Central memory CD8-positive, alpha-beta T cell (primary cell): ENCODE measurements at places on chromosomes 2 and 18.

DNA sequence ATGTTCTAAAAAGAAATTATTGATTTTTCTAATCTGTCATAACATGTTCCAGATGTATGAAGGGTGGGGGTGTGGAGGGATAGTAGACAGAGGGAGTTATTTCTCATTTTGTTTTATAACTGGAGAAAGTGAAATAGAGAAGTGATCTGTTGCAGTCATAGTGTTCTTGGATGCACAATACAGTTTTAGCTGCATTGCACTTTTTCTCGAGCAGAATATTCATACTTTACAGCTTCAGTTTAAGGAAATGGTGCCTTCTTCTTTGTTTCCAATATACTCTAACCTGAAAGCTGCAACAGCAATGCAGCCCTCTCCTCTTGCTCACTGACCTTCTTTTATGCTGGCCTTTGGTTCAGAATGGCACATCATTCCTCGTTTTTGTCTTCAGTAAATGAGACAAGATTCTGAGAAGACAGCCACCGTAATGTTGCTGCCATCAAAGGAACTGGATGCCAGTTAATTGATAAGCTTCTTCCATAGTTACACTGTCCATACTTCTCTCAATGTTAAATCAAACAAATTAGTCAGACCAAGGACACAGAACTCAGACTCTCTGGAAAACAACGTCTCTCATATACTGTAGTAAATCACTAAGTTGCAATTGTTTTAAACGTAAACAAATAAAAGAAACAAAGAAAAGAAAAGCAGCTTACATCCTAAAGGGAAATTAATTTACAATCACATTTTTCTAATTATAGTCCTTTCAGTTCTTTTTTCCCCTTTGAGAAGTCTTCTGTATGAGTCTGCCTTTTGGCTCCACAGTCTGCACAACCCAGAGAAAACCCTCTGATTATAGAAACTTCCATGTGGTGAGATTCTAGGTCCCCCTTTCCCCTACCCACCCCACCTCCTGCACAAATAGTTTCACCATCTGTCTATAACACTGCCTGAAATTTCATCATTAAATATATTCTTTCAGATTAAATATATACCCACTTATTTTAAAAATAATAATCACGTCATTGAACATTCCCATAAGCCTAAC is 97.4 kb upstream of the UGP2 start:
- no peak for DNase-seq

DNA sequence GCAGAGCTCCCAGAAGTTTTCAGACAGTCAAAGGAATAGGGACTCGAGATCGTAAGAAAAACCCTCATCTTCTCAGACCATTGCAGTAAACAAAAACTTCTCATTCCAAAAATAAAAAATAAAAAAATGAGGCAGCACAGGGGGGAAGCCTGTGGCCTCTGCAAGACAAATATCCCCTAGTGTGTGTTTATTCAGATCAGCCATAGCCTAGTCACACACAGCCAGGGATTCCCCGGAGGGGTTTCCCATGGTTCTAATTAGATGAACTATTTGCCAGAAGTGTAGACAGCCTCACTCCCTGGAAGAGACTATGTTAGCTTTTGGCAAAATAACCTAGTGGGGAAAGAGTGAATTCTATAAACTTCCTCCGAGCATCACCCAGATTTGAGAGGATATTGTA is 122.9 kb upstream of the KLF7 start:
- DNase-seq: no peak

DNA sequence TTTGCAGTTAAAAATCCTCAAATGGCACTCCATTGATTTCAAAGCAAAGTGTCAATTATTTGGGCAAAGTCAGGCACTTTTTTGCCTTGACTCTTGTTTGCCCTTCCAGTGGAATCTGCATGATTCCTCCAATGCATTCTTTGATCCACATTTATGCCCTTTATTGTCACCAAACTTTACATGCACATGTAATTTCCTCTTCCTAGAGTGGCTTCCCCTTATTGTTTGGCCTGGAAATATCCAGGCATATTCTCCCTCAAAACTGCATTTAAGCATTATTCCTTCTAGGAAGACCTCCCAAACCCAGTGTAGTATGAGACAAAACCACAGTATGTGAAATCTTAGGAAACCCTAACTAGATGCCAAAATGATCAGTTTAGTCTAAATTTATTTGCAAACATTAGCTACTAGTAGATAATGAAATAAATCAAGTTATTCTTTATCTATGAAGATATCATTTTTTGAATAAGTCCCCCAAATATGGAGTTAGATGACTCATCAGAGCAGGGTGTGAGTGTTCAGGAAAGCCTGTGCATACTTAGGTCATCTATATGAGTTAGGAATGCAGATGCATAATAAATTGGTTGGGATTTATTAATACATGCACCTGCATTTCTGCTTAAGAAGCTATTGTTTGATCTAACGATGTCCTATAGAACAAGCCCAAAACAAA is 433.3 kb upstream of the TCF4 start:
- DNase-seq: no peak

GRCh38 chr18:33495278-33495677 is 54.8 kb upstream of the CCDC178 start:
- DNase-seq: no peak

DNA sequence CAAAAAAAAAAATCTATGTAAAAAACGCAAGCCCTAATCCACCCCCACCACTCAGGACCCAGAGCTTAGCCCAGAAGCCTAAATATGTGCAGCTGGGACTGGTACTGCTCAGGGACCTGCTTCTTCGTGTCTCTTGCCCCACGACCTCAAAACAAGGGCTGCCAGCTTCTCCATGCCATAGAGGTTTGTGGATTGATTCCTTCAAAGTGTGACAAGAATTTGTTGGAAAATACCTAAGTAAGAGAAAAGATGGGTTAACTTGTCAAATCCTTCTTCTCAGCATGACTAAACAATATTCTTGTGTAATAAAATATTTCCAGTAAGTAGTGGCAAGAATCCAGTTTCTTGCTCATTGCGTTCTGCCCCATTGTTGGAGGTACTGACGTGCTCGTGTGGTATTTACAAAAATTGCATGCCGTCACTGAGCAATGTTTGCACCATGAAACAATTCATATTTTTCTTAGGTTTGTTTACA is 825 bp upstream of the SCYGR1 start:
- DNase-seq: no peak

DNA sequence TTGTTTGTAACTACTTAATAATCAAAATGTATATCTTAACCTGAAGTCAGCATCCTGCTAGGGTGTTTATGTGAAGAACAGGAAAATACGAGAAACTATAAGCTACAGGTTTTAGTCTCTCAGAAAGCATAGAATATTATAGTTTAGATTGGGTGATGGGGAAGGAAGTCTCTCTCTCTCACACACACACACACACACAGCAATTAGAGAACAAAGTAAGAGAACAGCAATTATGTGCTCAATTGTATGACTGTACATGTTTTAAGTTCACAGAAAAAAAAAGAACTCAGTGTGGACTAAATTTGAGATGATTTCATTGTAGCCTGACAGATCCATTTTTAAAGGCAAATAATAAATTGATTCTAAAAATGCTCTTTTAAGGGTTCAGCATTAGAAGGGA is 94.3 kb upstream of the ZNF516 start:
- DNase-seq: no peak

GRCh38 chr2:127675331-127676261 is at the start of gene LIMS2:
Gene LIMS2, minus strand, starts transcription at chr2:127675530. Its CDS starts 506 bp downstream, at chr2:127675024.
- no peak for DNase-seq

DNA sequence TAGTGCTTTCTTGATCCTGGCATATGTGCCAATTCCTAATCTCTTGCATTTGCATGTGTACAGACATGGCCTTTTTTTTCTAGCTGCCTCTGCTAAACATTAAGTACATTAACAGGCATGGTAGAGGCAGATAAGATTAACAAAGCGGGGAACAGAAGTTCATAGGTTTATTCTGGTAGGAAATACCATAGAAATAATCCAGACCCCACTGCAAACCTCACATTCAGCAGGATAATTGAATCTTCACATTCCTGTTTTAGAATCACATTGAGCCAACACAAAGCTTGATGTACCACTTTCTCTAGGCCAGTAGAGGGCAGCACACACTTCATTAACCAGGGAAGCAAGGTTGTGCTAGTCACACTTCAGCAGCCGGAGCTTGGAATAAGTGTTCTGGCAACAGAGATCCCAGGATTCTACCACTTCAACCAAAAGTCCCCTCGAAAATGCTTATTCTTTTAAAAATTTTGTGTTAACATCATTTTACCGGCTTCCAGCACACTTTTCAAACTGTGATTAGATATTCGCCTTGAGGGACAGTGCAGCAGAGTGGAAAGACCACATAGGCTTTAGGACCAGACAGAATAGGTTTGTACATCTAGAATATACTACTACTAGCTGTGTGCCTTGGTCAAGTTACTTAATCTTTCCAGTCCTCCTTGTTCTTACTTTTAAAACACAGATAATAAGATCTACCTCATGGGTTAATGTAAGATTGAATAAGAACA is 420.2 kb upstream of the CHST9 start:
- DNase-seq: no peak

GRCh38 chr2:40434731-40435271 is 17.1 kb downstream of the SLC8A1 start:
- DNase-seq: no peak

GRCh38 chr2:77016443-77017354 is 505.5 kb downstream of the LRRTM4 start:
- no peak for DNase-seq

GRCh38 chr2:190979906-190980629 is 33.9 kb downstream of the STAT1 start:
- no peak for DNase-seq

- DNase-seq: no peak
Measured at GRCh38 chr2:102033031-102033749, 41.4 kb downstream of the IL1R2 start.

DNA sequence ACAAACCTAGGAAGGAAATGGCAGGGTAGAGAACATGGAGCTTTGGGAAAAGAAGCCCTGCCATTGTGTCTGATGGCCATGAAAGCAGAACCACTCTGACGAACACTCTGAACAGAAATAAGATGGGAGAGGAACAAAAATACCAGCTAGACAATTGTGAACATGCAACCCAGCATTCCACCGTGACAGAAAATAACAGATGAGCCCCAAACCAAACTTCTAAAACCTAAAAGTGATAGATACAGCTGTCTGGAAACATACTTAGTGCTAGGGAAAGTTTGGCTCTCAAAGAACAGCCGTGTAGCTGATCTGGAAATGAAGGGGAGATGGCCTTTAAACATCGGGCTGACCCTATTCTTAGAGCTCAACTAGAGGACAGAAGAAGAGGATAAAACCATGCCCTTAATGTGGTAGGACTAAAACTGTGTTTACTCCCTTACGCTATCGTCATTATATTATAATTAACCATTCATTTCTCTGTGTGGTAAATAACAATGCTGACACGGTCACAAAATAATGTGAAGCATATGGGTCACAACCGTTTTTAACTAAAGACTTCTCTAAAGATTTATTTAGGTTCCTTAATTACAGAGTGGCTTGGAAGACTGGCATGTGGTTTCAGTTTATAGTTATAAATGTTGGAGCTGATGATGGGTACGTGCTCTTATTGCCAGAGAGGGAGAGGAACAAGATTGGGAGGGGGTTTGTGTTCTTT is 80.6 kb downstream of the MYO1B start:
- DNase-seq: no peak

GRCh38 chr2:136135921-136136906 is 18.3 kb upstream of the CXCR4 start:
- DNase-seq: peak; percentile 69

GRCh38 chr2:143426296-143426695 is 297.1 kb downstream of the ARHGAP15 start:
- no peak for DNase-seq

- DNase-seq: no peak
Measured at GRCh38 chr2:241218131-241219029, 29.9 kb downstream of the ANO7 start.

- DNase-seq: no peak
Measured at GRCh38 chr18:67265464-67266245, 250.9 kb downstream of the DSEL start.

GRCh38 chr2:241065355-241065803 is 36.7 kb downstream of the MTERF4 start:
- DNase-seq: no peak

GRCh38 chr2:37553411-37554154 is 117.9 kb downstream of the CDC42EP3 start:
- DNase-seq: no peak

DNA sequence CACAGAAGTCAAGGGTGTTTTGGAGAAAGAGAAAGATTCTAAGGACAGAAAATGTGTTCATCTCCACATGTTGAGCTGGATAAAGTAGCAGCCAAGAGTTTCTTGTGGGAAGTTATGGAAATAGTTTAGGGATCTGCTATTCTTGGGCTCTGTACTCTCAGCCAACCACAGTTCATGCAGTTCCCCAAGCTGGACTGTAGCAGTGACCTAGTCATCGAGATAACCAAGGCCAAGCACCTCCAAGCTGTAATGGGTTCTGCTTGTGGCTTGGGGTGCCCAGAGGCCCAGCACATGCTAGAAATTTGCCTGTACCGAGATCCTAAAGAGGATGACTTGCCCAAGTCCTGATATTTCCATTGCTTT is 91.9 kb upstream of the RASGRP3 start:
- DNase-seq: no peak

- DNase-seq: no peak
Measured at GRCh38 chr18:22188559-22189267, 19.3 kb downstream of the GATA6 start.

- DNase-seq: no peak
Measured at GRCh38 chr2:218894880-218895157, 14.2 kb downstream of the WNT10A start.

- no peak for DNase-seq
Measured at GRCh38 chr2:49839818-49840217, 685.5 kb upstream of the FSHR start.

GRCh38 chr2:12727641-12728040 is 10.9 kb downstream of the TRIB2 start:
- DNase-seq: no peak

- DNase-seq: no peak
Measured at GRCh38 chr2:52097071-52097470, 1065.1 kb upstream of the NRXN1 start.

GRCh38 chr2:45046786-45047185 is 37.5 kb upstream of the SIX2 start:
- DNase-seq: no peak

DNA sequence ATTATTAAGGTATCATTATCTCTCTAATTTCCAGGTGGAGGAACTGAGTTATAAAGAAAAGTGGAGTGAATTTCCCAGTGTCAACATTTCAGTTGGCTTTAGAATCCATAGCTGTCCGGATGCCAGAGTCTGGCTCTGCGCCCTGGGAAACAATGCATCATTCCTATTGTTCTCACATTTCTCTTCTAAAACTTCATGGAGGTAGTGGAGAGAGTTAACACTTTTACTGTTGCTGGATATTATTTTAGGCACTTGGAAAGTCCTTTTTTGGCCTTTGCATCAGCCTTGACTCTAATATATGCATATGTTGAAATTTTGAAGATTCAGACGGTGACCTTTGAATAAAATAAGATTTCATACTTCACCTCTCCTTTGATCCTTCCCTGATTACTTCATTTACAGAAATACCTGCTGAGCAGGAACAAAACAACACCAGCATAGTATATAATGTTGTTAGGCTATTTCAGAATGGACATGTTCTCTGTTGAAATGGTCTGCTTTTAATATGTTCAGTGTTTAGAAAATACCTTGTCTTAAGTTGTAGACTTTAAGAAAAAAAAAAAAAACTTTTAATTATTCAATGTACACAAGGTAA is 148.8 kb downstream of the EPHA4 start:
- no peak for DNase-seq
